Activated CD4-positive, alpha-beta T cell treated with anti-CD3 and anti-CD28 coated beads, Interleukin-2, amount 50 U/mL, for 1 hour (primary cell): ENCODE measurements at places on chromosomes 2 and 18.

DNA sequence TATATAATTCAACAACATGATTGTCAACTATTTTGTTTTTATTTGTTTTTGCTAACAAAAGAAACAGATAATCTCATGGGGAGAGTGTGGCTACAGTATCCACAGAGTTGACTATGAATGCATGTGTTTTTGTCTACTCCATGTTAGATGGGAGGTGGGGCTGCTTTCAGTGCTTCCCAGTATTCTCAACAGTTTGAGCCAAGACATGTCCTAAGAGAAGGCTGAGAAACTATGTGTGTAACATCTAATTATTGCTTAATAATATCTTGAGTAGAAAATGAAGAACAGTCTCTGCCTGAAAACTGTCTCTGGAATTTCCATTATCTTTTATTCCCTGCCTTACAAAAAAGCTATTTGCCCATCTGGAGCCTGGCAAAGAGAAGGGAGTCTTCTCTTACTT lies 178.8 kb upstream of the MMADHC start:
- no peak for DNase-seq

GRCh38 chr2:14583059-14583458 lies 49.5 kb upstream of the LRATD1 start:
- no peak for DNase-seq

DNA sequence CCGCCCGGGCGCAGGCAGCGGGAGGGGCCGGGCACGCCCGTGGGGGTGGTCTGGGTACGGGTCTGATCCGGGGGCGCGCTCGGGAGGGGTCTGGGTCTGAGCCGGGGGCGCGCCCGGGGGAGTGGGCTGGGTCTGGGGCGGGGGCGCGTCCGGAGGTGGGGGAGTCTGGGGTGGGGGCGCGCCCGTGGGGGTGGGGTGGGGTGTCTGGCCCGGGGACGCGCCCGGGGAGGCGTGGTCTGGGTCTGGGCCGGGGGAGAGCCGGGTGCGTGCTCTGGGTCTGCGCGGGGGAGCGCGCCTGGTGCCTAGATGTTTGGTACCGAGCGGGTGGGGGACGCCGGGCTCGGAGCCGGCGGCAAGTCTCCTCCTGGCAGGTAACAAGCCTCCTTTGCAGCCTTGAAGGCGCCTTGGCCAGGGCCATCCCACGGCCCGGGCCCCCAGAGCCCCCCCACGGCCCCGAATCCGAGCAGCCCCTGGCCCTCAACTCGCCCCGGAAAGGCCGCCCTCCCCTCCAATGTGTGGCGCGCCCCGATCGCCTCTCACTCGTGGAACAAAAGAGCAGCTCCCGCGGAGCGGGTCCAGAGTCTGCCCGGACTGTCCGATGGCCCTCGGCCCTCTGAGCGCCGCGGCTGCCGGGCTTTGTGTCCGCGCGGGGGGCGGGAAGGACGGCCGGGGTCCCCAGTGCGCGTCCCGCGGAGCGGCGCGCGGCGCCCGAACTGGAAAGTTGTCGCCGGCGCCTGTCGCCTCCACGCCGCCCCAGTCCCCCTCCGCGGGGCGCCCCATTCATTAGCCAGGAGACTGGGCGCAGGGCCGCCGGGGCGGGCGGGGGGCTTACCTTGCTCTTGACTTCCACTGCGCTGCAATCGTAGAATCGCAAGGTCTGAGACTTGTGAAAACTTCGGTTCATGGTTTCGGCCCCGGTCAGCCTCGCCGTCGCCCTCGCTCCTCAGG lies 595 bp downstream of the PARD6G start:
- peak; percentile 10 for DNase-seq

DNA sequence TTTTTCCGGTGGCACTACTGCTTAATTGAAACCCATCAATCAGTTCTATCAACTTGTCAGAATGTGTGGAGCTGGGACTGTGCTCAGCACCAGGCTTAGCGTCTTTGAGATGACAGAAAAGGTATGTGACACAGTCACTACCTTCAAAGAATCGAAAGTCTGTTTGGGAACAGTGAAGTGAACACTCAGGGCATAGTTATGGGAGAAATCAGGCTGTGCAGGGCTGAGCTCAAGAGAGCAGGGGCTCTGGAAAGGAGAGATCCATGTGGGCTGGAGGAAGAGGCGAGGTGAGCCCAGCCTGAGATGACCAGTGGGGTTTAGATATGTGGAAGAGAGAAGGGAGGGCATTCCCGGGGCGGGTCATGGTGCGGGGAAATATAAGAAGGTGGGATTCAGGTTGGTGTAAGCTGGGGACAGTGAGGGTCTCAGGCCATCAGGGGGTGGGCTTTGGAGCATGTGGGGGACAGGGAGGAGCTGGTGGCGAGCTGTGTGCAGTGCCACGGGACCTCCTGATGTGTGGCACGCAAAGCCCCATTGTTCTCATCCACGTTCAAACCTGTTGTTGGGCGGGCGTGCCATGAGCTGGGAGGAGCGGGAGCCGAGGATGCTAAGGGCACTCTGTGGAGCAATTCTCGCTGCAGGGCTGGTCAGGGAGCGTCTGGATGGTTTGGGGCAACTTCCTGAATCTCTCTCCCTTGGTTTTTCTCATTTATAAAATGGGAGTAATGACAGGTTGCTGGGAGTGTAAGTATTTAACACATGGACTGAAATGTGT lies 72.5 kb downstream of the VAPA start:
- DNase-seq, result no peak

DNA sequence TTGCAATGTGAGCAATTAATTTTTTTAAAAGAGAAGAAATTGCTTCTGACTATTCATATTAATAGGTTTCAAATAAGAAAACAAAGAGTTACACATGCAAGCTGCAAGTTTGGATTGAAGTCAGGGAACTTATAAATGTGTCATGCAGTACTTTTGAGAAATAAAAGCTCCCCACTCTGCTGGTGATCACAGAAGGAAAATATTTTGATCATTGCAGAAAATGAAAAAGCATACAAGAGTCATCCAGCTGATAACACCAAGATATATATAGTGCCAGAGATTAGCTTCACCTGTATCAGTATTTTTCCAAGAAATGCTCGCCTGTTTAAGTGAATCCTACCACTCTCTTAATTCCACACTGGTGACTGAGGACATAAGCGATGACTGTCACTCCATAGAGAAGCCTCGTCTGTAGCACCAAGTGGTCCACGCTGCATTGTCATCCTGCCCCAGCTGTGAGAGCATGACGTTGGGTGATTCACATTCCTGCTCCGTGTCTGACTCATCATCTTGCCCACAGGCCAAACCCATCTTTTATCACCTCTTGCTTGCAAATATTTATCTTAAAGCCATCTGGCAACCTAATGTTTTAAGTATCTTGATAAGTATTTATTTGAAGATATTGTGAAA lies 178.0 kb downstream of the ASXL3 start:
- DNase-seq, result no peak

DNA sequence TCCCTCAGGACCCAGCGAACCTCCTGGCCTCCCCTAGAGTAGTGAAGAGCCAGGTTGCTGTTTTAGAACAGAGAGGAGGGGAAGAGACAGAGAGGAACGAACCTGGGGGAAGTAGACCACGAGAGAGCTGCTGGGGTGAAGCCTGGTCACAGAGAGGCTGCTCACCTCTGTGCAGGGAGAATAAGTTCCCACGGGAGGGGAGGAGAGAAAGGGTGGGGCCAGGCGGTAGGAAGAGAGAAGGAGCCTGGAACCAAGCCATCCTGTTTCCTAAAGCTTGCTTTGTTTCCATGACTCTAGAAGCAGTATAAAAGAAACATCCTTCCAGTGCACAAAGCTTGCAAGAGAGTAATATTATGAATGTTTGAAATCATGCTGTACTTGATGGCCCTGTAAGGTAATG lies 147.9 kb downstream of the MYT1L start:
- no peak for DNase-seq

GRCh38 chr18:53639687-53640086 lies 584.8 kb downstream of the MBD2 start:
- DNase-seq, result no peak

GRCh38 chr2:59425247-59425646 lies 1128.2 kb downstream of the BCL11A start:
- no peak for DNase-seq

GRCh38 chr2:95053543-95053942 lies 28.0 kb downstream of the MAL start:
- no peak for DNase-seq

DNA sequence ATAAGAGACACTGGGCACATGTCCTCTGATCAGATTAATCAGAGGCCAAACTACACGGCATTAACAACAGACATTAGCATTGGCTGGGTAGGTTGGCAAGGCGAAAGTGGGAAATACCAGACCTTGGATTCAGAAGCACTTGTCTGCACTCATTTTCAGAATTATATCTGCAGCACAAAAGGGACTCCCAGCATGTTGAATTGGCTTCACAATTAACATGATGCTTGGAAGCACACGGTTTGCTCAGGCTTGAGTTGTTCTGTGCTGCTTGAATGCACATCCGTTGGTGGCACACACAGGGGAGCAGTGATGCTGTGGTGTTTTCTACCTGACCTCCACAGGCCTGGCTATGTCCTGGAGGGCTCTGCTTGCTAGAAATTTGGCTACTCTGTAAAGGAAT lies 83.9 kb downstream of the ACTR3 start:
- no peak for DNase-seq

- DNase-seq, result no peak
These were observed 99.4 kb upstream of the PID1 start for GRCh38 chr2:229370509-229370908.

GRCh38 chr2:142531377-142531776 lies 346.1 kb upstream of the KYNU start:
- DNase-seq, result no peak

DNA sequence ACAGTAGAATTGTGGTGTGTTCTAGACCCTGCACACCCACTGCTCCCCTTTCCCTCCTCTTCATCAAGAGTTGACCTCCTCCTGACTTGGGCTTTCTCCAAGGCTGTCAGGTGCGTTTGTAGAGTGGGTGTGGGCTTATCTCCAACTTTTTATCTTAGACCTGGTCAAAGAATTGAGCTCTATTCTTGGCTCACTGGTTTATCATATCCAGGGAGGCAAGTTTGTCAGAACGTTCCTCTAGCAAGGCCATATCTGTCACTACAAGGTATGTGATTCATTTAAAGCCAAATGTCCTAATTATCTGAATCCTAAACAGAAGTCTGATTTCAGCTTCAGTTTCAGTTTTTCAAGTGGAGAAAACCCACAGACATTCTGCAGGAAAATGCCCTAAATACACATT lies 117.1 kb upstream of the MGAT5 start:
- DNase-seq, result no peak

DNA sequence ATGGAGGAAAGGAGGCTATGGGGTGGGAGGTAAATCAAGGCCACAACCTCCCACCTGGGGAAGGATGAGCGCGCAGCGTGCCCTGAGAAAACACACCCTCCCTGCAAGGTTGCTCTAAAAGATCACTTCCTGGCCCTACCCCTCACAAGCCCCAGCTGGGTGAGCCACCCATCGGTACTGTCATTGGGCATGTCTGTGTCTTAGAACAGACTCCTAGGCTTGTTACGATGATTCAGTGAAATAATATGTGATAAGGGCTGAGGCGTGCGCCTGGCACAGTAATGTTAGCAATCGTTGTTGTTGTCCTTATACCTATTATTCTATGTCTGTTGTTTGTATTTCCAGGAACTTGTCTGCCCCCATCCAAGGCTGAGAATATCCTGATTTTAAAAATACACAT lies 175.1 kb downstream of the ZFP36L2 start:
- DNase-seq, result peak; percentile 6

DNA sequence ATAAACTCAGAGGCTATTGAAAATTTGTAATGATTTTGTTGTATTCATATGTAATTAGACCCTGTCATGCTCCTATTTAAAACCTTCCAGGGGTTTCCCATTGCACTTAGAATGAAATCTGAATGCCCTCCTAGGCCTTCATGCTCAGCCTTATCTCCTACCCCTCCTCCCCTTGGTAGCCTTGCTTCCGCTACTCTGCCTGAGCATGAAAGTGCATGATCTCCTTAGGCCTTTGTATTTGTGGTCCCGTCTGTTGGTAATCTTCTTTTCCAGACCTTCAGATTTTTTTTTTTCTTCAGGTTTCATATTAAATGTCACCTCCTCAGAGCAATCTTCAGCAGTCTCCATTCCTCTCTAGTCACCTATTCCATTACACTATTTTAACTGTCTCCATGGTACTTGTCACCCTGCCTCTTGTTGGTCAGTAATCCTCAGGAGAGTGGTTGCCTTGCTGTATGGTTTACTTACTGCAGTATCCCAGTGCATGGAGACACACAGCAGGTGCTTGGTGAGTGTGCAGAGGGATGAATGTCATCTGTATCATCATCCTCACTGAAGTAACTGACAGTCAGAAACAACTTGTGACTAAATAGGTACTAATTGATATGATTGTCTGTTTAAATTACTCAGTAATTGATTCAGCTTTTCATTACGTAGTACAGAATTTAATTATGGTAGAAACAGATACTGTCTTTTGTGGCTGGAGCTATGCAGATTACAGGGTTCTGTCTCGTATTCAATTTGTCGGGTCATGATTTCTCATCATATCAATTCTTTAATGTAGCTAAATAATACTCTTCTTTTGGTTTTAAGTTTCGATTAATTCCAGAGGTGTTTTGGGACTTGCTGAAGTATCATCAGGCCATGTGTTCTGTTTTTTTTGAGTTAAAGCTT lies 63.9 kb downstream of the PHLPP1 start:
- DNase-seq, result no peak

GRCh38 chr2:207478572-207478971 lies 51.2 kb upstream of the CREB1 start:
- no peak for DNase-seq

GRCh38 chr2:96815326-96816126 lies 542 bp upstream of the CNNM3 start:
- DNase-seq, result no peak

GRCh38 chr2:149544692-149545091 lies 42.9 kb downstream of the MMADHC start:
- DNase-seq, result no peak
